Fibroblast of mammary gland (primary cell): ENCODE measurements at places on chromosomes 16 and 17.

DNA sequence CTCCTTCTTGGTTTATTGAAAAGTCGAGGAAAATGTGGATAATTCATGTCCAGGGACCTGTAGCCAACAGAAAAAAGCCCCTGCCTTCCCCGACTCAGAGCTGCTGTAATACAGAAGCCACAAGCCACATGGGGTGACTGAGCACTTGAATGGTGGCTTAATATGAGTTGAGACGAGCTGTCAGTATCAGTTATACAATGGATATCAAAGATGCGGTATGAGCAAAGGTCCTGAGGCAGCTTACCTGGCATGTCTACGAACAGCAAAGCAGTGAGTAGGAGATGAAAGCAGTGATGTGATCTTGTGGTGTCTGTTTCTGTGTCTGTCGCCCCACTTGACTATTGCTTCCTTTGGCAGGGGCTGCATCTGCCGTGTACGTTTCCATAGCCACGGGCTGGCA lies 12.2 kb upstream of the RMI2 start:
- no peak for DNase-seq

DNA sequence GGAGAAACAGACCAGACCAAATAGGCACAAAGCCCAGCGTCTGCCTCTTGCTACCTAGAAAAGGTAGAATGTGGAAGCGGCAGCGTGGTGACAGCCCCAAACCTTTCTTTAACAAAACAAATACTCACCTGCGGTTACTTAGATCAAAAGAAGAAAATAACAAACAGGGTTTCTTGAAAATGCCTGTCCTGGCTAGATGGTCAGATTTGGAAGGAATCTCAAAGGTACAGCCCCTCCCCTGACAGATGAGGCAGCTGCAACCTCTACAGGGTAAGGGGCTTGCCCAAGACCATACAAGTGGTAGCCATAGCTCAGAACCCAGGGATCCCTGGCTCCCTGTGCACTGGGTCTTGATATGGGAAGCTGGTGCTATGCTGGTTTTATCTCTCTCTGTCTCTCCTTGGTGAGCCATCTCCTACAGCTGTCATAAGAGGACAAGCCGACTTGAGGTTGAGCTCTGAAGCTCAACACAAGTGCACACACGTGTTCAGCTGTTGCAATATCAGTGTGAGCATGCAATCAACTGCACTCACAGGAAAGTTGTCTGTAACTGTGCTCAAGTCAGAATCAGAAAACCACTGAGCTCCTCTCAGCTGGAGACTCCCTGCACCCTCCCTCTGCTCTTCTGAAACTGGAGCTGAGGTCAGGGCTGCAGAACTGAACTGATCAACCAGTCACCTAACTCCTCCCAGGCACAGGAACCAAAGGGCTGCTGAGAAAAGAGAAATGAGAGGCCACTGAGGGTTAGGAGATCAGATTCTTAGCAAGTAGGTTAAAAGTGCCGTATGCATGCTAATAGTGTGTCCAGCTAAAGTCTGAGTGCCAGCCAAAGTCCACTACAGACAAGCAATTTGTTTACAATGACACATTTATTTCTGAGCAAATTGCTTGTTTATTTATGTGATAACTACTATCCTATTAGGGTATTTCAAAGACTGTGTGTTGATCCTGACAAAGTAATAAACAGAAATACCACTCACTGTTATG lies 6.1 kb upstream of the RNF157 start:
- DNase-seq: peak; percentile 78

GRCh38 chr17:7355053-7355452 lies at the start of gene TMEM95:
TMEM95 (plus strand) TSS chr17:7355156; CDS start chr17:7355205, 49 bp downstream.
- no peak for DNase-seq

DNA sequence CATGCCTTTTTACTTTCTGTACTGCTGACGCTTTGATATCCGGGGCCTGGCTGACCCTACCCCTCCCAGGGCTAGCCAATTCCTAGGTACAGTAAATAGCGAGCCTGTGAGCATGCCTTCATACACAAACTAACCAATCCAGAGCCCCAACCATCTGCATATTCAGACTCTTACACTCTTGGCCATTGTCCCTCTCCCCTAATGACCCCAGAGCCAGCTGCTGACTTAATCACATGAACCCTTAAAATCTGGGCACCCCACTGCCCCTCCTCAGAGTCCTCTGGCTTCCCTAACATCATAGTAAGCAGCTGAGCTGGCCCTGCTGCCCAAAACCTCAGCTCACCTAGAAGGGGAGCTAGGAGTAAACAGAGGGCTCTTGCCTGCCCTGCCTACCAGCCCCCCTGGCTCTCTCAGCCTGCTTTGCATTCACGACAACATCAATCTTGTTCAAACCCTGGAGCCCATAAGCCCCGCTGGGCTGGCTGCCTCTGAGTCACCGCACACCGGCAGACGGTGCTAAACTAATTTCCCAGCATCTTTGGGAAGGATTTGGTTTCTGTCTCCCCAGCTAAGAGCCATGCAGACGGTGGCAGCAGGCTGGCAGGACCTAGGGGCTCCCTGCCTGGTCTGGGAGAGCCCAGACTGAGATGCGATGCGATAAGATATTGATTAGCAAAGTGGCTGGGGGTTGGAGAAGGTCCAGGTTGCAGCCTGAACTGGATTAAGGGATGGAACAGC lies 63.2 kb downstream of the CLEC19A start:
- no peak for DNase-seq

- peak; percentile 68 for DNase-seq
Measured at GRCh38 chr16:4371357-4372000, at the start of gene VASN. VASN (plus strand) TSS chr16:4371848; CDS start chr16:4380878, 9,030 bp downstream.

DNA sequence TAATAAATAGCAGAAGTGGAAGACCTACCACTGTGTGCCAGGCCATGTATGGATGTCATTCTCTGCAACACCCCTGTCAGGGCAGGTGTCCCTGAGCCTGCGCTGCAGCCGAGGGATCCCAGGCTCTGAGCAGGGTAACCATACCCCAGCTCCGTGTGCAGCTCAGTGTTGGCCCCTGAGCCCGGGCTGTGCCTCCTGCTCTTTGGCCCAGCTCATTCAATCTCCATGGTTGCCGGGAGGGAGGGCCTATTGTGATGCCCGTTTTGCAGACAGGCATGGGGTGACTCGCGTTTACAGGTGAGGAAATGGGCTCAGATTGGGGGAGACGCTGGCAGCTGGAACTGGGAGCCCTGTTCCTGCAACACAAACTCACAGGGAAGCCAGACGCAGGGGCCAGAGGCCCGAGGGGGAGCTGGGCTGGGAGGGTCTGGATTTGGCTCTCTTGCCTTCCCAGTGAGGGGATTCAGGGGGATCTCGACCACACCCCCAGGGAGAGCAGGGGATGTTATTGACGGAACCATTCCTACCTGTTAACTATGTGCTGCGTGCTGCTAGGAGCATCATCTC lies 190.5 kb downstream of the IRF8 start:
- no peak for DNase-seq

DNA sequence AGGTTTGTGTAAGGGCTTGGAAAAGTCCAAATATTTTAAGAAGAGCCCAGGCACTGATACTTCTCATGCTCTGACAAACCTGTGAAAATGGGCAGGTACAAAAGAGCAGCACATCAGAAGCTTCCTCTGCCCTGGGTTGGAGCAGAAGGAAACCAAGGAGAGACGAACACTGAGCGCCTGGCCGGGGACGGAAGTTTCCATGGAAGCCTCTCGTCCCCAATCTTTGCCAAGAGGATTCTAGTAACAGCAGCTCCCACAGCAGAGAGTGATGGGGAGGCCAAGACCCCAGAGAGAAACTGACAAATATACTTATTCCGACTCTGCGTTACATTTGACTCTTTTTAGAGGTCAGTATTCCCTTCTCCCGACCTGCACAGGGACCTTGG lies 268.5 kb downstream of the C16orf95 start:
- DNase-seq: no peak

GRCh38 chr17:11241611-11242226 lies 706 bp downstream of the SHISA6 start:
- DNase-seq: no peak

- DNase-seq: peak; percentile 77
Measured at GRCh38 chr17:45149037-45149668, 878 bp downstream of the HEXIM1 start.

- peak; percentile 78 for DNase-seq
Measured at GRCh38 chr17:2949469-2950044, 113.8 kb downstream of the OR1D5 start.

DNA sequence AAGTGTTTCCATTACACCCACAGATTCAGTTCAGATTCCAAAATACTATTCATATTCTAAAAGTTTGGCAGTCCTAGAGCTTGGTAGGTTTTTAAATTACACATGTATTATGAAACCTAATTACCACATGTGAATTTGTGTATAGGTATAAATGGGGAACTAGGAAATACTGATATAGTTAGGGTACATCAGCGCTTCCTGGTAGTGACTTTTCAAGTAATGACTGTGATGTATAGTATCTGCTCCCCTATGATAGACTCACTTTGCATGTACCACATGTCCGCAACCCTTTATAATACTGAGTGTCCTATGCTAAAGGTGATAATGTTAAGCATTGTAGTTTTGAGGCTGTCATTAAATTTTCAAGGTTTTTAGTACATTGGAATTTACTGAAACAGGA lies 22.9 kb downstream of the CDK12 start:
- DNase-seq: no peak

GRCh38 chr17:40095944-40096791 lies 4.2 kb downstream of the NR1D1 start:
- DNase-seq: peak; percentile 85
